HCT116 (cell line): ENCODE measurements at places on chromosomes 7 and 10. TPM values are rescaled to one million over a fixed set of nuclear protein-coding genes. Genes with fewer than 3 reads are reported as not detected.

DNA sequence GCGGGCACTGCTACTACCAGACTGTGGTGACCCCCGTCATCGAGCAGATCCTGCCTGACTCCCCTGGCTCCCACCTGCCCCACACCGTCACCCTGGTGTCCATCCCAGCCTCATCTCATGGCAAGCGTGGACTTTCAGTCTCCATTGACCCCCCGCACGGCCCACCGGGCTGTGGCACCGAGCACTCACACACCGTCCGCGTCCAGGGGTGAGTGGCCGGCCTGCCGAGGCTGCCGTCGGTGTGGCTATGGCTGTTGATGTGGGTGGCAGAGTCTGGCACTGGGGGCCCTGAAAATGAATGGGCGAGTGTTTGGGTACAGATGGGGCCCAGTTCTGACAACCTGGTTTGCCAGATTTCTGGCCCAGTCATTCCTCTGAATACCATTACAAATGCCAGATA is 15.4 kb downstream of the LIMK1 start:
- H3K4me1 ChIP-seq = peaks cover 29% of the 10 kb centered on the region
- H3K27me3 ChIP-seq = no peaks in the 10 kb centered on the region
- no peak for DNase-seq
- peaks cover 36% of the 10 kb centered on the region; the same call in 1 of the 2 replicates for H3K36me3 ChIP-seq
- no peak overlapping the region for H3K4me3 ChIP-seq
- no peak overlapping the region for H3K27ac ChIP-seq

GRCh38 chr10:97611473-97611872 is 21.8 kb downstream of the MORN4 start:
- no peak overlapping the region for H3K27ac ChIP-seq
- DNase-seq = no peak
- no peaks in the 10 kb centered on the region for H3K27me3 ChIP-seq
- H3K4me1 ChIP-seq = peaks cover 3% of the 10 kb centered on the region; the same call in 1 of the 2 replicates

DNA sequence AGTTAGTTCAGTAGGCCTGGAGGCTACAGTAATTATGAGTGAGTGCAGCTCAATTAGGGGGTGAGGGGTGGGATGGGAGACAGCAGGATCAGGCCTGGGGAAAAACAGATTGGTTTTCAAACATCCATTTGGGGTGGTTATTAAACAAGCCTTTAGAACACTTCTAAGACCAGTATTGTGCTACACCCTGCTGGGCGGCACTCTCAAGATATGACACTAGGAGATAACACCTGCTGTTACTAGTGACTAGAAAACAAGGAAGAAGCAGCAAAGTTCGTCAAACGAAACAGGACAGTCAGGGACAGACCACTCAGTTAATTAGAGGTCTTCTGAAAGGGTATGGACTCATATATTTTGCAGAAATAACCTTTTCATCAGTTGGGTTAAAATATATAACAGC is 353.6 kb downstream of the PTEN start:
- no peaks in the 10 kb centered on the region for H3K4me1 ChIP-seq
- DNase-seq = no peak
- H3K27me3 ChIP-seq = no peaks in the 10 kb centered on the region

DNA sequence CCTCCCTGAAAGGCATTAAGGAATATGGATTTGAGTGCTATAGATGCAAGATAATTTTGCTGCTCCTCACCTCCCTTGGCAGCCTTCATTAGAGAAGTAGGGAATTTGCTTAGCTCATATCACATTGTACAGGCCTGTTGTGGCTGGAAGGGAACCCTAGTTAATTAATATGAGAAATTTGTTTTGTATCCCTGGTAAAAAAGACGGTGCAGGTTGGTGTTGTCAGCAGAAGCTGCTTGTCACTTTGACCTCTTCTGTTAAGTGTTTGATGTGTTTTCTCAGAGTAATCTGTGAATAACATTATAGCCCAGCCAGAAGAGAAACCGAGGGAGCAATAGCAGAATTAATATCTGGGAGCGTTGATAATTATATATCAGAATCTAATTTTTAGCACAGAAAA is 278.4 kb downstream of the LRMDA start:
- DNase-seq = no peak
- H3K4me1 ChIP-seq = no peaks in the 10 kb centered on the region
- H3K27me3 ChIP-seq = peaks cover 9% of the 10 kb centered on the region; the same call in 1 of the 2 replicates
- H3K27ac ChIP-seq = no peak overlapping the region

DNA sequence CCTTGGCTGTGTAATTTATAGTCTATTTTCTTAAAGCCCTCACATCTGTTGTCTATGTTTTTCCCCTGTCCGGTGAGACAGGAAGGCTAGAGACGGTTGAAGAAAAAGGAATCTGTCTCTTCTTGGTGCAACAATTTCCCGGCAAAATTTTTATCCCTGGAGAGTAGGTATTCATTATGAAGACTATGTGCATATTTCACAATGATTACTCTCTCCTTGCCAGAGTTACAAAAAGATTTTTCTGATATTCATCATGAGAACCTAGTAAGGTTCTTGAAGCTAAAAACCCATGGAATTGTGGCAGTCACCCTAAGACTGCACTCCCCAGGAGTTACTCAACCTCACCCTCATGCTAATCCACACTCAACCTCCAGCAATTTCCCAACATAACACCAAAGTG is 55.0 kb upstream of the GHITM start:
- peaks cover 18% of the 10 kb centered on the region for H3K27me3 ChIP-seq
- no peaks in the 10 kb centered on the region for H3K4me1 ChIP-seq
- H3K36me3 ChIP-seq = no peaks in the 10 kb centered on the region
- no peak overlapping the region for H3K27ac ChIP-seq

Gene ZNF488
- 3.9 TPM for total RNA-seq

DNA sequence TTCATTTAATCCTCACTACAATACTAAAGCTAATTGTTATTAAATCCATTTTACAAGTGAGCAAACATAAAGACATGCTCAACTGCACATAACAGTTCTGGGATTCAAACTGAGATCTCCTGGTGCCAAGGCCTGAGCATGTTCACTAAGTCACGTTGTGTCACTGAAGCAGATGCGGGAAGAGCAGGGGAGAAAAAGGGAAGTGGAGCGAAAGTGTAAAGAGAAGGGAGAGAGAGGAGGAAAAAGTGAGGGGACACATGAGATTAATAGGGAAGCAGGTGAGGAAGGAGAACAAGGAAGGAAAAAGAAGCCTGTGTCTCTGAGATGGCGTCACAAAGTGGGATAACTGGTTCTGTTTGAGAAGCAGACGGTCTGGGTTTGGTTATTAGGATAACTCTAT is 38.9 kb upstream of the KAT6B start:
- no peak overlapping the region for H3K27ac ChIP-seq
- H3K4me3 ChIP-seq = no peak overlapping the region
- H3K27me3 ChIP-seq = no peaks in the 10 kb centered on the region
- no peaks in the 10 kb centered on the region for H3K4me1 ChIP-seq
- no peaks in the 10 kb centered on the region for H3K36me3 ChIP-seq

DNA sequence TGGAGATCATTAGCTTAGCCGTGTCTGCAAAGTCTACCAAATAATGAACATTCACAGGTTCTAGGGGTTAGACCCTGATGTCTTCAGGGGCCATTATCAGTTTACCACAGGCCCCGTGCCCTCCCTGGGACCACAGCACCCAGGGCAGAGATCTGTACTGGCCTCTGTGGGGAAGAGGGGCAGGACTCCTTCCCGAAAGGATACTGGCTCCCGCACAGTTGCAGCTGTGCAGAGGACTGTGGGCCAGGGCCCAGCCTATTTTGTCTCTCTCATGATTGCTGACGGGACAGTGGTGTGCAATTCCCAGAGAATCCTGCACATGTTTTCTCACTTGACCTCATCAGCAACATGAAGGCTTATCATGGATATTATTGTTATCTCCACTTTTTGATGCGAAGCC is 243.9 kb downstream of the GLRX3 start:
- no peaks in the 10 kb centered on the region for H3K36me3 ChIP-seq
- H3K27ac ChIP-seq = no peak overlapping the region
- H3K4me1 ChIP-seq = no peaks in the 10 kb centered on the region
- no peaks in the 10 kb centered on the region for H3K27me3 ChIP-seq

DNA sequence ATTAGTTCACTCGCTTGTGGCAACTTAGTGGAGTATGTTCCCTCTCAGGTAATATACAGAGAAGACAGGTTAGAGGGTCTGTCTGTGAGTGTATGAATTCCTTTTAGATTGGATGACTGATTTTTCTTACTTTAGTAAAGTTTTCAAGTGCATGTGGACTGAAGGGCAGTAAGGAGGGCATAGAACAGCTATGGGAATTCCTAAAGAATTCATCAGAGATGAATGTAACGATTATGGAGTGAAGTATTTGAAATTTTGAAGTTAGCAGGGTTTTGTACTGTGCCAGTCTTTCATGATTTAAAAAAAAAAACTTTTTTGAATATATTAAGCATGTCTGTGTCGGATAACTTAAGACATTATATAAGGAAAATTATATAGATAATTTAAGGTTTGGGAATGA is 15.5 kb downstream of the MAPK8 start:
- no peaks in the 10 kb centered on the region for H3K36me3 ChIP-seq
- no peak overlapping the region for H3K27ac ChIP-seq
- H3K27me3 ChIP-seq = no peaks in the 10 kb centered on the region
- H3K4me1 ChIP-seq = peaks cover 4% of the 10 kb centered on the region; the same call in 1 of the 2 replicates
- no peak for DNase-seq

Gene ADCY1
- total RNA-seq = 0.05 TPM

DNA sequence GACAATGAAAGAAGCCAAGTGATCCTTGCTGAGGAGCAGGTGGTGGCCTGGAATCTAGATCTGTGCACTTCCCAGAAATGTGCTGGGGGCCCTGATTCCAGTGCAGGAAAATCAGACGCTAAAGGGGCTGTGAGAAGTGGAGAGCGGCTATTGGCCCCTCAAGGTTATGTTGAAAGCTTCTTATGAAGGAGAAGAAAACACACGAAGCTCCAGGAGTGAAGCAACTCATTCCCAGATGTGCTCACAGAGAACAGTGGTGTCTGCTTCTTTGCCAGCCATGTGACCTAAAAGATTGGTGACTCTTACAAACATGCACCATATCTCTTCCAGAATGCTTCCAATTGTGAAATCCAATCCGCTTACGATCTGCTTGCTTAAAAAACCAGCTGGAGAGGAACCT is 679.3 kb upstream of the IGFBP3 start:
- no peaks in the 10 kb centered on the region for H3K27me3 ChIP-seq
- H3K27ac ChIP-seq = no peak overlapping the region
- no peaks in the 10 kb centered on the region for H3K36me3 ChIP-seq
- no peak for DNase-seq
- H3K4me1 ChIP-seq = no peaks in the 10 kb centered on the region
- no peak overlapping the region for H3K4me3 ChIP-seq

DNA sequence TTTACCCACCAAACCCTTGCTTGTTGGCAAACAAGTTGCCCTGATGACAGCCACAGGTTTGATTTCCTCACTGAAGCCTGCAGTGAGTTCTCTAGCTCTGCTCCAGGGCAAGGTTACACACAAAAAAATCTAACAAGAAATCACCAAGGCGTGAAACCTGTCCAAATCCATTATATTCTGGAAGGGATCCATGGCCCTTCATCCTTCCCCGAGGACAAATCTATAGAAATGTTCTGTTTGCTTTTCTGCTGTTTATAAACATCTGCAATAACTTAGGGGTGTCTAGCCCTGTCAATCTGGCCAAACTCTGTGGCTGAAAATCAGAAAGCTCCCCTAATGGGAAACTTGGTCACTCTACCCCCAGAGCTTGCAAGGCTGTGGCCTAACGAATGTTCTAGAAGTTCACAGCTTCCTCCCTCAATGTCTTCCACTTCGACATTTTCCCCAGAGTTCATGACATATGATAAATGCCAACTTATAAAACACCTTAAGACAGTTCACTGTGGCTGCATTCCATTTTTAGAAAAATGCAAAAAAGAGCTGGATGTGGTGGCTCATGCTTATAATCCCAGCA is 164.5 kb downstream of the PRPF18 start:
- H3K4me1 ChIP-seq = no peaks in the 10 kb centered on the region
- peaks cover 15% of the 10 kb centered on the region; the same call in 1 of the 2 replicates for H3K27me3 ChIP-seq
- H3K36me3 ChIP-seq = no peaks in the 10 kb centered on the region
- no peak overlapping the region for H3K27ac ChIP-seq
- no peak overlapping the region for H3K4me3 ChIP-seq
- DNase-seq = no peak

GRCh38 chr10:91091780-91092179 is 128.7 kb upstream of the PCGF5 start:
- H3K4me3 ChIP-seq = no peak overlapping the region
- no peak for DNase-seq
- no peaks in the 10 kb centered on the region for H3K36me3 ChIP-seq
- H3K4me1 ChIP-seq = no peaks in the 10 kb centered on the region
- no peaks in the 10 kb centered on the region for H3K27me3 ChIP-seq
- H3K27ac ChIP-seq = no peak overlapping the region
